ENCODE measurements at places on chromosomes 16 and 17.

- peak; percentile 12 for DNase-seq
Measured at GRCh38 chr17:66200685-66201092, 8.8 kb upstream of the CEP112 start.

- DNase-seq, result no peak
Measured at GRCh38 chr16:27400751-27401620, 988 bp upstream of the IL21R start.

GRCh38 chr17:40457964-40458791, 14.9 kb downstream of the IGFBP4 start:
- no peak for DNase-seq

DNA sequence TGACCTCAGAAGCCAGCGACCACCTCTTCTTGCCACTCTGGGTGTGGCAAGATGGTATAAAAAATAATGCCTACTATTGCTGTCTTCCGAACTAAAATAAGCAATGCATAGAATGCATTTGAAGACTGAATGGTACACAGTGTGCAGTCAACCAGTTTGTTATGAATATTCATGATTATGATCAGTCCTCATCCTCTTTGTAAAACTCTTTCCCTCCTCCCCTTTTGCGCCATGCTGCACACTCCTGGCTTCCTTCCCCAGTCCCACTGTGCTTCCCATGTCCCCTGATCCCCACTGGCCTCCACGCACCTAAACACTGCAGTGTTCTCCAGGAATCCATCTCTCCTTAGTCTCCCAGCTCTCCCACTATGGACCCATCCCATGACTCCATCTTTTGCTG, 348.0 kb downstream of the SOX9 start:
- no peak for DNase-seq

DNA sequence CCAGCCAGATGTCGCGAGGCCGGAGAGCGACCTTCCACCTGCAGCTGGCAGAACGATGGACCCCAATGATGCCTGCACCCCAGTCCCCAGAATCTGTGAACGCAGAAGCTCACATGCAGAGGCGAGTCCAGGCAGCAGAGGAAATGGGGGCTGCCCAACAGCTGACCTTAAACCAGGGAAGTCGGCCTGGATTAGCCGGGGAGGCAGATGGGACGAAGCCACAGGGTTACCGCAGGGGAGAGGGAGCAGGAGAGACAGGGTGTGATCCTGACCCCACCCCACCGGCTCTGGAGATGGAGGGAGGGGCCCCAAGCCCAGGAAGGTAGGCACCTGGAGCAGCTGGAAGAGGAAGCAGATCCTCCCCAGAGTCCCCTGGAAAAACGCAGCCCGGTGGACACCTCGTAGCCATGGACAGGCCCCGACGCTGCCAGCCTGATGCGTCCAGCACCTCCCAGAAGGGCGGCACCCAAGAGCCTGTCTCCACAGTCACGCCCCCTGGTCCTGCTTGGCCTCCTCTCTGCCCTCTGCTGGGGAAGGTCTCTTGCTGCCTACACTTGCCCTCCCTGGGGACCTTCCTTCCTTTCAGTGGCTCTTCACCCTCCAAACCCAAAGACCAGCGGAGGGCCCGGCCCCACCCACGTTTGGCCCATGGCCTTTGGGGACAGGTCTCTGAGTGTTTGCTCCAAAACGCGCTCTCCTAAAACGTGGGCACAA, 37.3 kb downstream of the PIEZO1 start:
- DNase-seq, result no peak

- DNase-seq, result no peak
Measured at GRCh38 chr17:42673266-42673884, 3.4 kb downstream of the PLEKHH3 start.

DNA sequence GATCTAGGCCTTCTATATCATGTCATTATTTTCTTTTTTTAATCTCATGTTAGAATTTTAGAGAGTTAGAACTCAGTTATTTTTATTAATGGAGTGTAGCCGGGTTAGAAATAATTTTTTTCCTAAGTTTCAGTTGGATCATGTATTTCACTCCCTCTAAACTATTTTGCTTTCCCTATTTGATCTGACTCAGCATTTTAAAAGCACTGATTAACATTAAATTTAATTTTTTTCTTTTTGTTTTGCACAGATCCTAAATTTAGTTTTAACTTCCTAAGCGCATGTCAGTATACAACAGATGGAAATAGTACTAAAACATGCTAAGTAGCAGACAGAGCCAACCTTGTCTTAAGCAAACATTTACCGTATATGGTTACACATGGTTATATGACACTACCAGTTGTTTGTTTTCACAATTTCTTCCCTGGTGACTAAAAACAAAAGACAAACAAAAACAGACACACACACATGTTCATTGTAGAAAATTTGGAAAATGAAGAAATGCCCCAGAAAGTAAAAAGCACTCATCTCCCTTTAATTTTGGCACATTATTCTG, 33.6 kb upstream of the RAB11FIP4 start:
- no peak for DNase-seq

DNA sequence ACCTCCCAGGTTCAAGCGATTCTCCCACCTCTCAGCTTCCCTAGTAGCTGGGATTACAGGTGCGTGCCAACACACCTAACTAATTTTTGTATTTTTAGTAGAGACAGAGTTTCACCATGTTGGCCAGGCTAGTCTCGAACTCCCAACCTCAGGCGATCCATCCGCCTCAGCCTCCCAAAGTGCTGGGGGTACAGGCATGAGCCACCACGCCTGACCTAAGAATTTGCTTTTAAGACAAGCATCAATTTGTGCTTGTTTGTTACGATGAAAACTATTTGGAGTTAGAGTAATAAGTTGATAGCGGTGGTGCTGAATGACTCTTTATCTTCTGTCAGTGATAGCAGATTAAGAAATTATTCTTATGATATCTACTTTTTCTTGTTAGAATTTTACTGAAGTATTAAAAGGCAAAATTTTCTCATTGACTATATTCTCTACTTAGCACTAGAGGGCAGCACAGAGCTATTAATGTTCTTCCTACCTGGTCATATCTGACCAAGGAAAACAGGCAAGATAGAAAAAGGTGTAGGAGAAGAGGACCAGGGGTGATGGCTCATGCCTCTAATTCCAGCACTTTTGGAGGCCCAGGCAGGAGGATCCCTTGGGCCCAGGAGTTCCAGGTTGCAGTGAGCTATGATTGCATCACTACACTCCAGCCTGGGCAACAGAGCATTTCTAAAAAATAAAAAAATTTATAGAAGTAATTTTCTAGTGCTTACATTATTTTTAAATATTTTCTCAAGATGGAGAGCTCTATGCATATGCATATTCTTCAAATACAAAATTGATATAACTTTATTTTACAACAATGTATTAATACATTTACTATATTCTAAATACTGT, 24.5 kb downstream of the STXBP4 start:
- DNase-seq, result peak; percentile 75

- no peak for DNase-seq
Measured at GRCh38 chr17:72125226-72125651, 4.4 kb downstream of the SOX9 start.

DNA sequence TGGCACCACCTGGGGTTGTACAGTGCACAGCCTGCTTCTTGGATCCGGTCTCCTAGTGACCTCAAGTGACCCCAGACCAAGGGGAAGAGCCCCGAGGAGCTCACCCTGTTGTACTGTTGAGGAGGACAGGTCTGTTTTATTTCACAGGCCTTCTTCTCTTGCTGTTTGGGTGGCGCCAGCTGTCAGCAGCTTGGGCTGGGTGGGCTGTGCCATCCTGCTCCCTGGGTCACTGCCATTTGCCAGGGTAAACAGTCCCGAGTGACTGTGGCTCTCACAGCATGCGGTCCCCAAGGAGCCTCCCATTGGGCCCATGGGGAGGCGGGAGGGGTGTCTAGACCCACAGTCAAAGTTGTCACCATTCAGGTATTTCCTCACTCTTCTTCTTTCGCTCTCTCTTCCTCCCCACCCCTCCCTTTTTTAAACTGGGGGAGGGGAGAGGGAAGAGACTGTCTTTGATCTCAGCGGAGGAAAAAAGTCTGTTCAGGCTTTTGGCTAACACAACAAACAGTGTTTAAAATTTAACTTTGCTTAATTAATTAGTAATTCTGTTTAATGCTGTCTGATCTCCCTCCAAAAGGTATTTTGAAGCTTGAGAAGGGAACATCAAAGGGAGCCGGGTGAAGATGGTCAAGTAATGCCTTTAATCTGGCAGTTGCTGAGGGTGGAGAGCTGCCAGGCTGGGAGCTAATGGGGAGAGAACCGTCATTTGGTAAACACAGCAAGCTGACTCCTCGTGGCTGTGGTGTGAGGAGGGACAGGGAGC, 64.0 kb downstream of the SNX20 start:
- DNase-seq, result no peak

GRCh38 chr17:33292981-33293867, at the start of gene ASIC2:
Gene ASIC2 (minus strand): TSS chr17:33293295.
- DNase-seq, result no peak

GRCh38 chr16:89352091-89352681, 134.7 kb downstream of the ZNF778 start:
- DNase-seq, result no peak

DNA sequence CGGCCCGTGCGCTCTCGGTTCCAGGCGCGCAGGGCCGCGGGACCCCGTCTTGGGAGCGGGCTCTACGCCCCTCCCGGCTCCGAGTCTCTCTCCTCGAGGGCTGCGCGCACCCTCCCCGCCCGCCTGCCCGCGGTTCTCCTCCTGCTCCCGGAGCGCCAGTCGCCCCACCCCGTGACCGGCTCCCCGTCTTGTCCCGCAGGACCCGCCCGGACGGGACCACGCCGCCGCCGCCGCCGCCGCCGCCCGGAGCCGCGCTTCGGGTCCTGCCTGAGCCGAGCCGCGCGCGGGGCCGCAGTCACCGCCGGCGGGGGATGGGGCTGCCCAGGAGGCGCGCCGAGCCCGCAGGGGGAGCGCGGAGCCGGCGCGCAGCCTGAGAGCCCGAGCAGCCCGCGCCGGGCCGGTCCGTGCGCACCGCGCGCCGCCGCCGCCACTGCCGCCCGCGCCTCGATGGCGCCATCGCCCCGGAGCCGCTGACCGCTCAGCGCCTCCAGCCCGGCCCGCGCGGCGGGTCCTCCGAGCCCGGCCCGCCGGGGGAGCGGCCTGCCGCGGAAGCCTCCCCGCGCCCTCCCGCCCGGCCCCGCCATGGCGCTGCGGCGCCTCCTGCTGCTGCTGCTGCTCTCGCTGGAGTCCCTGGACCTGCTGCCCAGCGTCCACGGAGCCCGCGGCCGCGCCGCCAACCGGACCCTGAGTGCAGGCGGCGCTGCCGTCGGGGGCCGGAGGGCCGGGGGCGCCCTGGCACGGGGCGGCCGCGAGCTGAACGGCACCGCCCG, at the start of gene SHISA6:
Gene SHISA6, plus strand, starts transcription at position 373 of the 770 bp plus-strand sequence.
- DNase-seq, result no peak

- DNase-seq, result no peak
Measured at GRCh38 chr16:73371584-73372319, 323.8 kb upstream of the ZFHX3 start.

DNA sequence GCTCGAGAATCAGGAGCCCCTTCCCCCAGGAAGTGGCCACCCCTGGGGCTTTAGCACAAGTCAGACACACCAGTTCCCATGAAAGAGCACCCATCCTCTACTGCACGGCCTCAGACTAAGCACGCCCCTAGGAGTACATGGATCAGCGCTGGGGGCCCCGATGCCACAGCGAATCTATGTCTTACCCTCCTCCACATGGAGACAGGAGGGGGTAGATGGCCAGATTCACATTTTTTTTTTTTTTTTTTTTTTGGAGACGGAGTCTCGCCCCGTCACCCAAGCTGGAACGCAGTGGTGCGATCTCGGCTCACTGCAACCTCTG, 3.2 kb upstream of the EXOSC6 start:
- DNase-seq, result no peak

- DNase-seq, result no peak
Measured at GRCh38 chr16:80104401-80104800, 436.4 kb upstream of the DYNLRB2 start.

GRCh38 chr17:67606896-67607604, 110.7 kb upstream of the NOL11 start:
- DNase-seq, result no peak

- DNase-seq, result no peak
Measured at GRCh38 chr17:30559656-30560055, 82.4 kb downstream of the GOSR1 start.

DNA sequence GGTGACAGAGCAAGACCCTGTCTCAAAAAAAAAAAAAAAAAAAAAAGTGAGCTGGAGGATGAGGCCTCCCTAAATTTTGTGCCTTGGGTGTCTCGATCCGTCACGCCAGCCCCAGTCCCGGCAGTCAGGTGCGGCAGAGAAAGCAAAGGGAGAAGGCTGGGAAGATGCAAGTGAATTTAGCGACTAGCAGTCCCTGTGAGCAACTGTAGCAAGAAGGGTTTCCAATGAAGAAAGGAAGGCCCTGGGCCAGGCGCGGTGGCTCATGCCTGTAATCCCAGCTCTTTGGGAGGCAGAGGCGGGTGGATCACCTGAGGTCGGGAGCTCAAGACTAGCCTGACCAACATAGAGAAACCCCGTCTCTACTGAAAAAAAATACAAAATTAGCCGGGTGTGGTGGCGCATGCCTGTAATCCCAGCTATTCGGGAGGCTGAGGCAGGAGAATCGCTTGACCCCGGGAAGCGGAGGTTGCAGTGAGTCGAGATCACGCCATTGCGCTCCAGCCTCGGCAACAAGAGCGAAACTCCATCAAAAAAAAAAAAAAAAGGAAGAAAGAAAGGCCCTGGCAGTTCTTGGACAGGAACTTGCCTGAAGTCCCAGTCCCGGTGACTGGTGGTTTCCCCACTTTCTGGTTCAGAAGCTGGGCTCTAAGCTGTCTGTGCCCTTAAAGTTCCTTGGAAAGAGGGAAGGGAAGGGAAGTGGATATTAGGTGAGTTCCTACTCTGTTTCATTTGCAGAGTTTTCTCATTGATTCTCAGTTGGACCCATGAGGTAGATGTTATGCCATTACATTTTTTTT, 1.8 kb upstream of the QPRT start:
- DNase-seq, result no peak

DNA sequence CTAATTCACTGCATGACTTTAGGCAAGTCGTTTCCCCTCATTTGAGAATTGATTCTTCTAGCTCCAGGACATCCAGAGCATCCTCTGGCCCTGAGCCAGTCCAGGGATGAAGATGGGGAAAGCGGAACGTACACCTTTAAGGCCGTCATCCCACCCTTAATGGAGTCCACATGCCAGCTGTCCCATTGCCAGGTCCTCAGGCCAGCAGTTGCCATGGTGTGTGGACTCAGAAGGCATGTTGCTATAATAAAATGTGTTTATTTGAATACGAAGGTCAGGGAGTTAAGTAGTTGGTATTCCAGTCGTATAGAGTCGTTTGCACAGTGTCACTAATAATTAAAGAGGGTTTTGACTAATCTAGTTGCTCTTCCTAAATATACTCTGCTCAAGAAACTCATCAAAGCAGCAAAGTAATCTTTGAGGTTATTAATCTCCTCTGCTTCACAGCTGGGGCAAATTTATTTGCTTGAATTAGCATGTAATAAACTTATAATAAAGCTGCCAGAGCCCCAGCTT, 30.4 kb downstream of the CCDC182 start:
- no peak for DNase-seq

DNA sequence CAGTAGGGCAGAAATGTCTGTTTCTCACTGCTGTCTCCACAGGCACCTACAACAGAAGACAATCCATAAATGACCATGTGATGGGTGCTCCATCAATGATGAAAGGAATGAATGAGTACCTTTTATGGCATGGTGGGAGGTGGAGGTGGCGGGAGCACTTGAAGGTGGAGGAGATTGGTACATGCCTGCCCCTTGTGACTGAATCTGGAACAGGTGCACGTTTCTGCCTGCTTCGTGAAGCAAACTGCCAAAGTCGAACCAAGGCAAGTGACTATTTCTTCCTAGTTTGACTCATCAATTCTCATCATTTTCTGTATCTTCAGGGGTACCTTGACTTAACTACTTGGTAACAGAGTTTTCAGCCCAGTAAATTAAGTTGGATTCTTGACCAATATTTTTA, 25.4 kb downstream of the CDRT15 start:
- no peak for DNase-seq

- no peak for DNase-seq
Measured at GRCh38 chr16:4233431-4233830, 8.4 kb downstream of the SRL start.

GRCh38 chr17:9239793-9240658, 218.7 kb downstream of the NTN1 start:
- peak; percentile 57 for DNase-seq
